ENCODE measurements at places on chromosomes 1 and 21.

DNA sequence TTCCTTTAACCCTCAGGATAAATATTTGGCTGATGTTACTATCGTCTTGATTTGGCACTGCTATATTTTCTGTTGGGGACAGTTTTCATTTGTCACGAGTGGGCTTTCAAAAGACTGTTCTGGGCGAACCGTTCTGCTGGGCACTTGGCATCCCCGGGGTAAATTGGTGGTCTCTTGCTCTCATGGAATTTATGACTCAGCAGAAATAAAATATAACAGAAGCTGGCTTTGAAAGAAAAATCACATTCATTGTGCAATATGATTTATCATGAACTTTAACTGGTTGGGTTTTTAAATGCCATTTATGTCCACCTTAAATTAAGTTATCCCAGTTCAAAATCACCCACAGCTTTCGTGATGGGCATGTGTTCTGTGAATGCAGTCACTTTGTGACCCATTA lies 147.3 kb downstream of the KAZN start:
- no peak for DNase-seq

- DNase-seq: no peak
Observed at GRCh38 chr1:172446547-172446946, 2.7 kb upstream of the PIGC start.

GRCh38 chr1:108568589-108568988 lies 8.7 kb downstream of the EEIG2 start:
- DNase-seq: no peak

DNA sequence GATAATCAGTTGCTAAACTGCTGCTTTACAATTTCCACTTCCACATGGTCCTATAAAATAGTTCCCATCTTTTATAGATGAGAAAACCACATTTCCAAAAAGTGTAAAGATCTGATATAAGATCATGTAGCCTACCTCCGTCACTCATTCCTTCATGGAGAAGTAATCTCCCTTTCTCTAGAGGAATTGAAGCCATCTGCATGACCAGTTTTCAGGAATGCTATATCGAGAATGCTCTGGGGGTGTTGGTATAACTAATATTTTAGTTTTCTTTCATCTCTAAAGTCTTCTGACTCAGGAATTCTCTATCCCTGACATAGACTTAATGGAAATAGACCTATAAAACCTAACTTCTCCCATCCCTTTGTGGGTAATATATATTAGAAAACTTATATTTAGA lies 173.0 kb upstream of the UBE2U start:
- no peak for DNase-seq

DNA sequence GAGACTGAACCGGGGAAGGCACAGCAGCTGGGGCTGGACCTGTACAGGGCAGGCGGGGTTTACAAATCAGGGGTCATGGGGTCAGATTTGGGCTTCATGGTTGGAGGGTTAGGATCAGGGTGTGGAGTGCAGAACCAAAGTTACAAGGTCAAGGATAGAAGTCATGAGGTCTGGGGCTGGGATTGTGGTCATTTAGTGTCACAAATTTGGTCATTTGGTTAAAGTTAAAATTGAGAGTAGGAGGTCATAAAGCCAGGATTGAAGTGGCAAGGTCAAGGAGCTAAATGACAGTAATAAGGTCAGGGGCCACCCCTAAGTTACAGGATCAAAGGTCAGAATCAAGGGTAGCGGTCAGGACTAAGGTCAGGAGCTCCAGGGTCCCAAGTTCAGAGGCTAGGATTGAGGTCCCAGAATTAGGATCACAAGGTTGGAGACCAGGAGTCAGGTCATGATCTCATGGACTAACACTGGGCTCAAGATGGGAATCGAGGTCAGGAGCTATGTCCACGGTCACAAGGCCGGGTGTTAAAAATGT lies 20.4 kb downstream of the SERINC2 start:
- DNase-seq: no peak

DNA sequence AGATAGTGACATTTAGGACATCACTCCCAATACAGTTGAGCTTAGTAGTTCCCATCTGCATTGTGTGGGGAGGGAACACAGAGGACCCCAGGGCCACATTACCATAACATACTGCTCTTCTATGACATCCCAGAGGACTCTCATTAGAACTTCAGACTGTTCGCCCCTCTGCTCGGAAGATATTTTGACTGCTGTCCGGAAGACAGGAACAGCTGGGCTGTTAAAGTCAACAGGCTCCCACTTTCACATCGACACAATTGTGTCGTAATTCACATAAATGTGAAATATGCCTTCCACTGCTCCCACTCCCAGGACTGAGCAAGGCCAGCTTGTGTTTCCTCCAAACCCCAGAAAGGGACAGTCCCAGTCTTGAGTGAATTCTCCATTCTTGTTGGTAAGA lies 158.4 kb downstream of the SEC16B start:
- DNase-seq: no peak

DNA sequence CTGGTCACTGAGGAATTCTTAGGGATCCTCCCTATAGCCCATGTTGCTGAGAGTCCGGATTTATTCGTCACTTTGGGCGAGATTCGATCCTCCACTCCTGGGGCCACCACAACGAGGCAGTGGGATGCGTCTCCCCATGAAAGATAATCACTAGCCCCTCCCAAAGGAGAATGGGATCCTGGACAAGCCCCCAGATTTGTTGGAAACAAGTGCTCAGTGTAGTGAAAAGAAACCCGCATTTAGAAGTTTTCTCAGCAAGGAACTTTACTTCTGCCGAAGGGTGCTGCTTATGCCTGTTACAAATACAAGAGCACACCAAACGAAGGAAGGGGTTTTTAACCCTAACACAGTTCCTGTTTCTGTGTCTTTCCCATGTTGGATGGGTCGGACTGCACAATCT lies 83.3 kb downstream of the ZFYVE9 start:
- no peak for DNase-seq

GRCh38 chr1:215605011-215605621 lies 38.0 kb downstream of the KCTD3 start:
- DNase-seq: no peak
